ENCODE measurements at places on chromosomes 4 and X.

DNA sequence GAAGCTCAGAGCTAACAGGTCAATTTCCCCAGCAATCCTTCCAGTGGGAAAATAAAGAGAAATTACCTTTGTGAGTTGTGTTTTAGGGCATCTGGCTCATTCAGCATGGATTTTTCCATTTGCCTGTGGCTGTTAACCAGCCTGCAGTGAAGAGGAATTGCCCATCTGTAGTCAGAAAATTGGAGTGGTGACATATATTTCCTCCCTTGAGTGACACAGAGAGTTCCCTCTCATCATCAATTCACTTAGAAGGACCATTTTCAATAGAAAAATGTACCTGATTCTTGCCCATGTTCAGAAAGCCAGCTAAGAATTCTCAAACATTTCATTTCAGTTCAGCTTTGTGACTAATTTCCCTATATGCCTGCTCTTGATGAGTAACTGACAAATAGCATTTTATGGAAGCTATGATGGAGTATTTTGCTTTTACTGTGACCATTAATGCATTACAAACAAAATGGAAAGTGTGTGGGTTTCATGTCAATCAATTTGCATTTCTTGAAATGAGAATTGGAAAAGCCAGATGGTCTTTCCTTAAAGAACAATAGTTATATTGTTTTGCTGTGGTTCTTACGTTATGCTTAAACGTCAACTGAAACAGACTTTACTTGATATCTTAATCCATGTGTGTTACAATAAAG, 155.8 kb downstream of the NWD2 start:
- DNase-seq = no peak

DNA sequence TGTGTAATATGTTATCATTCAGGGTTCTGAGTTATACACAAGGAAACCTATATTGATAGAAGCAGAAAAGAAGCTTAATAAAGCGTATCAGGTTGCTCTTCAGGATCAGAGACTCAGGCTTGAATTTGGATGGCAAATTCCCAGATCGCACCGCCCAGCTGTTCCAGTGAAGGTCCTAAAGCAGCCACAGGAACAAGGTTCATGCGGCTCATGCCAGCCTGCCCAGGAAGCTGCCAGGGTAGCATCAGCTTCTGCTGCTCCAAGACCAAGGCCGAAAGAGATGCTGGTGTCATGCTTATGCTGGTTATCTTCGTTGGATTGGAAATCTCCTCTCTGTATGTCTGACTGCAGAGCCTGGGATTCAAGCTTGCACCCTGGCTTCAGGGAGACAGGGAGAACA, 127.7 kb downstream of the MANBA start:
- no peak for DNase-seq

GRCh38 chr4:122882857-122883735, 39.3 kb downstream of the NUDT6 start:
- DNase-seq = no peak

- no peak for DNase-seq
Measured at GRCh38 chrX:13464599-13465275, 104.7 kb upstream of the EGFL6 start.

GRCh38 chrX:70087857-70088630, 25.8 kb downstream of the OTUD6A start:
- DNase-seq = no peak

DNA sequence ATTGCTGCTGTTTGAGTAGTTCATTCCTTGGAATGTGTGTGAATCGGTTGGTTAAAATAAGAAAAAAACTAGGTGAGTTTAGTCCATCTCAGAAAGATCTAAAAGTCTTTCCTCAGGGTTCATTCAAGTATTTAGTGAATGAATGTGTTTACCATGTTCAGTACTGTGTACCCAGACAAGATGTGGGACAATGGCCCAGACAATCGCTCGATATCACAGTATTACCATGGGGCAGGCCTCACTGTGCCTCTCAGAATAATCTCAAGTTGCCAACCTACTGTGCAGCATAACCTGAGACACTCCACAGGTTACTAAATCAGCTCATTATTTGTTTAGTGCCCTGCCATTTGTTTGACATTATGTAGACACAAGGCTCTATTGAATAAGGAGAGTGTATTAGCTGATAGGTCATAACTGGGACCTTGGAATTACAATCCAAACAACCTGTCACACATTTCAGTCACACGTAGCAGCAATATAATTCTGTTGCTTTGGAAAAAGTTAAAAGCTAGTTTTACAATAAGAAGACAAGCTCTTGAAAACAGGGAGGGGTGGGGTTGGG, 24.9 kb upstream of the AMOT start:
- DNase-seq = no peak

DNA sequence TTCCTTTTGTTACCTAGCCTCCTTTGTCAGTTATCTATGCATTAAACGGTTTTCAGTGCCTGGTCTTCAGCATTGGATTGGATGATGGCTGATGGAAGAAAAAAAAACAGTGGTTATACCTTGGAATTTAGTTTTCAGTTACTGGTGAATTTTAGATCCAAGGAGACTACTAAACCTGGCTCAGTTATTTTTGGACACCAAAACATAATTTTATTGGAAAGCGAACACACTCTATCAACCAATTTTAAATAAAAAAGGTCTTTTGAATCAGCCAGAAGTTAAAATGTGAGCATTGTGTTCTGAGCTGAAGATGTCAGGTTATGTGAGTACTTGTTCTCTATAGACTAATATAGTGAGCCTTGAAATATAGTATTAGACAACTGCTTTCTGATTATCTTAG, 32.1 kb downstream of the FGF2 start:
- no peak for DNase-seq

DNA sequence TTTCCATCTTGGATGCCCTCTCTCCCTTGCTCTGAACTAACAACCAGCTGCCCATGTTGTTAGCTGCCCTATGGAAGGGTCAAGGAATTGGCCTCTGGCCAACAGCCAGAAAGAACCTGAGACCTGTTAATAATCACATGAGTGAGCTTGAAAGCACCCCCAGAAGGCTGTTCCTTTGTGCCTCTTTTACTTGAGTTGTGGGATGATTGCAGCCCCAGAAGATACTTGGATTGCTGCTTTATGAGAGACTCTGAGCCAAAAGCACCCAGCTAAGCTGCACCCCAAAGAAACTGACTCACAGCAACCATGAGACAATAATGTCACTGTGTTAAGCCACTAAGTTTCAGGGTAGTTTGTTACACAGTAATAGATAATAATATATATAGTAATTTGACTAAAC, 73.3 kb downstream of the FRYL start:
- DNase-seq = no peak

DNA sequence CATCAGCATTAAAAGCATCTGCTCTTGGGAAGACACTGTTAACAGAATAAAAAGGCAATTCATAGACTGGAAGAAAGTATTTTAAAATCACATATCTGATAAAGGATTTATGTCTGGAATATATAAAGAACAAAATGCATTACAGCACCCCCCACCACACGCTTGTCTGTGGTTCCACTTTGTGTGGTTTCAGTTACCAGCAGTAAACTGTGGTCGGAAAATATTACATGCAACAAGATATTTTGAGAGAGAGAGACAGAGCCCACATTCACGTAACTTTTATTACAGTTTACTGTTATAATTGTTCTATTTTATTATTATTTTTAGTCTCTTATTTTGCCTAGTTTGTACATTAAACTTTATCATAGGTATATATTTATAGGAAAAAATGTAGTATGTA, 21.2 kb upstream of the PDE6B start:
- DNase-seq = no peak

- no peak for DNase-seq
Measured at GRCh38 chr4:19241895-19242294, 1009.8 kb upstream of the SLIT2 start.

DNA sequence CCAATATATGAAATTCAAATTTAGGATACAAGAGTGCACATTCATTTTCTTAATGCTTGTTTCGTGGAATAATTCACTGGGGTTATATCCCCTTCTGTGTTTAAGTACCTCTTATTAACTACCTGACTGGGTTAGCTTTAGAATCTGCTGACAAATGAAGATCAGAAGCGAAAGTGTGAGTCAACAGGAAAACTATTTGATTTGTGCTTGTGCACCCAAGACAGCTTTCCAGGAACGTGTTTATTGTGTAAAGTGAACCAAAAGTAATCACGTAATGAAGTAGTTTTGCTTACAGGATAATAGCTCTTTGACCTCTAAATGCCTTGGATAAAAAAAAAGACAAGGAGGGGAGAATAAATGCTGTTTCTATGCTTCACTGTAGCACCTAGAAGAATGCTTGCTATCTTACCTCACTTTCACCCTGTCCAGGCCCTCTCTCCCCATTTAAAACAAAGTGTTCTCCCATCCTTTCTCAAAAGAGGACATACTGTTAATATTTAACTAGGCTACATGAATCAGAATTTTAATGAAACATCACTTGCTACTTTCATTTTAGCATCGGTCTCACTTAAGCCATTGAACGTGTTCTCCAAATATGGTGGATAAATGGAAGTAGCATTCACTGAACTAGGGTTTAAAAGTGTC, 141.9 kb downstream of the THOC2 start:
- no peak for DNase-seq

DNA sequence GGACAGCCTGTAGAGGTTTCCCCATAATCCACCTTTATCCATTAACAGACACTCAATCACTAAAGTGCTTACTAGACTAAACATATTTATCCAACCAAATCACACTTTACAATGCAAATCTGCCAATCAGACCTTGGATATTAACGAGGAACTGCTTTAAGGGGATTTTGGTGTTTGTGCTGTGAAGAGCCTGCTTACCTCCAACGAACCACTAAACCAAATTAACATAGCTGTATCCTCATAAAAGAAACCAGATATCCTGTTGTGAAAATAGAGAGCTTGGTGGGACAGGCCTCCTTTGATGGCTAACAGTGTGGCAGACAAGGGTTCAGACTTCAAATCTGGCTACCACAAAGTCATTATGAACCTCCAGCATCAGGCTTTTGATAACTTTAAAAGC, 252.6 kb upstream of the HAND2 start:
- DNase-seq = no peak

- DNase-seq = no peak
Measured at GRCh38 chrX:55638933-55639332, 15.7 kb downstream of the FOXR2 start.

- DNase-seq = no peak
Measured at GRCh38 chr4:163663454-163664225, 169.2 kb downstream of the TMA16 start.

DNA sequence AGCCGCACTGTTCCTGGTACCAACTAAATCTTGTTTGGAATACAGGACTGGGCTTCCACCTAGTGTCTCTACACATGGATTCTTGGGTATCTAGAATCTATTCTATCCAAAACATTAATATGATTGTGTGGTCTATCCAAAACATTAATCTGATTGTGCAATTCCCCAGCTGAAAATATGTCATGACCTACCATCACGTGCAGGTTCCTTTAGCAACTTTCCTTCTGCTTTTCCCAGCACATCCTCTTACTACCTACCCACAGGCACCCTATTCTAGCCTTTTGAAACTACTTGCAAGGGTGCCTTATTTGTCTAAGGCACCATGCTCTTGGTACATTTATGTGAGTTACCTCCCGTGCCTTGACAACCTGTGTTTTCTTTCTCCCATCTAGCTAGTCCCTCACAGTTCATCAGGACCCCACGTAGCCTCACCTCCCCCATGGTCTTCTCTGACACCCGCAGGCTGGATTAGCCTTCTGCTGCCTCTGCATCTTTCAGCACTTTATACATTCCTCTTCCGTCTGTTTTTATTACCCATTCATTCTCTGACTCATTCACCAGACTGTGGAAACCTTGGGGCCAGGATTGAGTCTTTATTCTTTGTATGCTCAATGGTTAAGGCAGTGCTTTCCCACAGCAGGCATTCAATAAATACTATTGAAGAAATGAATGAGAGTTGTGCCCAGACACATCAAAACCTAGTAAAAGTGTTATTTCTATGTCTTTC, 88.8 kb upstream of the FAM9B start:
- DNase-seq = no peak

- DNase-seq = no peak
Measured at GRCh38 chr4:102604222-102604940, 103.2 kb downstream of the NFKB1 start.

DNA sequence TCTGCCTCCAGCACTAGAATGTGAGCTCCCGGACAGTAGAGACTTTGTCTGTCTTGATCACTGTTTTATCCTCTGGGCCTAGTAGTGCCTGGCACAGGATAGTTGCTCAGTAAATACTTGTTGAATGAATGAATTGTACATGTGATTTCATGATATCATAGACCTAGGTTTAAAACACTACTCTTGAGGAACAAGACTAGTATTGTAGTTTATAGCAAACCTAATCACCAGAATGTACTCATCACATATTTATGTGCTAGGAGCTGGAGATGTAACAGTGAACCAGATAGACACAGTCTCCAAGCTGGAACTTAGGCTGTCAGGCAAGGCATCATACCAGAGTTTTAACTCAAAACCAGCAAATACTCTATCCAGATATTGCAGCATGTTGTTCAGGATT, 23.5 kb downstream of the GAB3 start:
- DNase-seq = no peak

DNA sequence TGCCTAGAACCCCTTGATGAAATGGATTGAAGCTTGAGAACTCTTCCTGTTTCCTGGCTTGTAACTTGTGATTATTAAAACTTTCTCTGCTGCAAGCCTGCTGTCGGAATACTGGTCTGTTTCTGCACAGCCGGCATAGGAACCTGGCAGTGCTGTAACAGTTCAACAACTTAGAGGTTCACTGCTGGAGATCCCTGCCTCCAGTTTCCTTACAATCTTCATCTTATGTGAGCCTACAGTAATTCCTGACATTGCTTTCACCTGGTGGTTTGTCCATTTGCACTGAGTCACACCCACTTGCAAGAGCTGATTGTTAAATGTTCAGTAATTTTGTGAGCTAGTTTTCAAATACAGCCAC, 1.3 kb upstream of the SEPSECS start:
- no peak for DNase-seq

- no peak for DNase-seq
Measured at GRCh38 chrX:40855411-40855810, 120.1 kb upstream of the MED14 start.

DNA sequence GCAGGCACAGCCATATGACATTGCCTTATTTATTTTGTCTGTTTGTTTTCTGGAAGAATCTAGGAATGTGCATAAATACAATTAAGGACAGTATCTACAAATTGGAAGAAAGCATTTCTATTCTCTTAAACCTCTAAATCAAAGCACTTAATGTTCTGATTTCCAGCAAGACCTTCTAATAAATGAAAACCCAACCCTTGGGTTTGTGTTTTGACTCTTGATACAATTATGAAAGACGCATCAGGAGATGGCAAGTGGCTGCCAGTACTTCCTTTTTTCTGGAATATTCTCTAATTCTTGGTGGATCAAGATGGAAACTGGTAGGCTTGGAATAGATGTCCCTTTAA, 437 bp upstream of the CPE start:
- no peak for DNase-seq
